ENCODE measurements at places on chromosomes 4 and X.

DNA sequence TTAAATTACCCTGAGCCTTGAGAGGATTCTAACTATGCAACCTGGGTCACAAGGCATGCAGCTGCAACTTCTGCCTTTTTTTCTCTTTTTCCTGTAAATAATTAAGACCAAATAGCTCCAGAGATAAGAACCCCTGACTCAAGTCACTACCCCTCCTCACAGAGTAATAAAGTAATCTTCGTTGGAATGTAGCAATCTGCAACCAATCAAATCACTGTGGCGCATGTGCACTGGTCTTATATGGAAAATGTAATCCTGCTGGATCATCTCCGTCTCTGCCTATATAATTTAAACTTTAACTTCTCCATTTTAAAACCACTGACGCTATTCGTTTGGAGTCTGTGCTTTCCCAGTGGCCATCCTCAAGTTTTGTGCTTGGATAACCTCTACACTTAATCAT lies 6.1 kb upstream of the EFHC2 start:
- no peak for DNase-seq

DNA sequence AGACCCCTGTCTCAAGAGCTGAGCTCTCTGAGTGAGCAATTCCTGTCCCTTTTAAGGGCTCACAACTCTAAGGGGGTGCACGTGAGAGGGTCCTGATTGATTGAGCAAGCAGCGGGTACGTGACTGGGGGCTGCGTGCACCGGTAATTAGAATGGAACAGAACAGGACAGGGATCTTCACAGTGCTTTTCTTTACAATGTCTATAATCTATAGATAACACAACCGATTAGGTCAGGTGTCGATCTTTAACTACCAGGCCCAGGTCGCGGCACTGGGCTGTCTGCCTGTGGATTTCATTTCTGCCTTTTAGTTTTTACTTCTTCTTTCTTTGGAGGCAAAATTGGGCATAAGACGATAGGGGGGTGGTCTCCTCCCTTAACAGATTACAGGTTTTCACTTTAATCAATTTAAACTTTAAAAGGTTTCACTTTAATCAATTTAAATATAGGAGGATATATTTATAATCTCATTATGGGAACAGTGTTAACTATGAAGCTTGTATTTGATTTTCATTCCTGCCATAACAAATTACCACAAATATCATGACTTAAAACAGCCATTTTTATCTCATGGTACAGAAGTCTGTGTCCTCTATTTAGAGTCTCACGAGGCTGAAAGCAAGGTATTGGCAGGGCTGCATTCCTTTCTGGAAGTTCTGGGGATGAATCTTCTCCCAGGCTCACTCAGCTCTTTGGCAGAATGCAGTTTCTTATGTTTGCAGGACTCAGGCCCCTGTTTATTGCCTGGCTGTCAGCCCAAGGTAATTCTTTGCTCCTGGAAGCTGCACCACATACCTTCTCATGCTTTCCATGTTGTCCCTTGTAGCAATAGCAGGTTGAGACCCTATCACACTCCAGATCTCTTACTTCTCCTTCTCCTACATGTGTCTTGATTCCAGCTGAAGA lies 5.2 kb downstream of the SPATA4 start:
- DNase-seq = no peak

DNA sequence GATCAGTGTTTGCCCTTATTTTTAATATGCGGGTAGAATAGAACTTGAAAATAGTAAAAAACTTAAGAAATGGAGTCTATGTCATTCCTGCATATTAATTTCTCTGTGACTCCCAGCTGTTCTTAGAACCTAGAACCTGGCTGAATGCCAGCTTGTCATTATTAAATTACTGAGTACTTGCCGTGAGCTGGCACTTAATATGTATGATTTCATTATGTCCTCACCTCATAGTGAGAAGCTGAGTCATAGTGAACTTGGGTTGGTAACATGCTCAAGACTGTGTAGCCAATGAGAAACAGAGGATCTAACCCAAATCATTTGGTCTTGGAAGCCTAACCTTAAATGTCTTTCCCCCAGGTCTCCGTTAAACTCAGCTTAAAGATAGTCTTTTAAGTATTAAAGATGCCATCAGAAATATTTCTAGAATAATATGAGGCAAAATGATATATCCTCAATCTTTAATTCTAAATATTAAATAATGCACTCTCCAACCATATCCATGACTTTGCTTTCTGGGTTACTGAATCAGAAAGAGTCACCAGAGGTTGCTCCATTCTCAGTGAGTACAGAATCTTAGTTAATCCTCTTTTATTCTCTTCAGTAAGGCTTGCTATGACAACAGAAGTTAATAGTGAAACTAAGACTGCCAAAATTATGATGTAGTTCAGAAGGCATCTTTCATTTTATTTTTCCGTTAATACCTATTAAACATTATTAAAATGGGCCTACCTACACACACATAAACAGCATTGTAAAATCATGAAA lies 58.6 kb upstream of the TLL1 start:
- DNase-seq = no peak

- no peak for DNase-seq
Measured at GRCh38 chrX:46635186-46635585, 61.6 kb downstream of the CHST7 start.

DNA sequence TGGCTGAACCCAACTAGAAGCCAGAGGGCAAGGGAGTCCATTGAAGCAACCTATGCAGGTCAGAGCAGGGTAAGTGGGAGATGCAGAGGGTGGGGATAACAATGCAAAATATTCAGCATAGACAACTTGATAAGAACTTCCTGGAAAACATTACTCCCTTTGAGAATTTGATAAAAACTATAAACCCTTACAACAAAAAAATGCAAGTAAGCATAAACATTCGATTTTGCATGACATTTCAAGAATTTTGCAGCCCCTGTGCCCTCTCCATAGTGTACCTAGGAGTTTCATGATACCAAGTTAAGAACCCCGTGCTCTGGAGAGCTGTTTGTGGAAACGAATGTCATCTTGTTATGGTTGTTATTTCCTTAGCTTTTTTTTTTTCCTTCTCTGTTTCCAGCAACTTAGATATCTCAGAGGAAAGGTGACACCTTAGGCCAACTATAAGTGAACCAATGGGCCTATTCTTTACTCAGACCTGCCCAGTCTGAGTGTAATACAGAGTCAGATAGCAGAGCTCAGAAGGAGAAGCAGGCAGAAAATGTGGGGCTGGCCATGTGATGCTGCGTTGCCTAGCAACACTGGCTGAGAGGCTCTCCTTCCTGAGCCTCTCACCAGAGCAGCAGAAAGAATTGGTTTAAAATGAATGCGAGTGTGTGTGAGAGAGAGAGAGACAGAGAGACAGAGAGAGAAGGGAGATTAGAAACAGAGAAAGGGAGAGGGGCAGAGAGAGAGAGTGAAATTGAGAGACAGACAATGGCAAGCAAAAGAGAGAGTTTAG lies 36.7 kb upstream of the GABRQ start:
- DNase-seq = no peak

DNA sequence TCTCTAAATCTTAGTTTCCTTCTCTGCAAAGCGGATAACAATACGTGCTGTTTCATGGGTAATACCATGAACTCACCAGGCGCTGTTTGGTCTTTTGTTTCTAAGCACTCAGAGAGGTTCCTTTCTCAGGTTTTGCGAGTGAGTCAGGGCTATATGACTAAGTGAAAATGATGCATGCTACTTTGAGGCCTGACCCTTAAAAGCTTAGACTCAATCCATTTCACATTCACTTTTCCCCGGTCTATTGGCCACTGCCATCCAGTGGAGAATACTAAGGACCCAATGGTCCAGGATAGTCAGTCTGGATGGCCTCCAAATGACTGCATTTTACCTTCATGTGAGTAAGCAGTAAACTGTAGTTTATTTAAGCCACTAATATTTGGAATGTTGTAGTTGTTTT lies 400.8 kb upstream of the SLIT2 start:
- DNase-seq = no peak

GRCh38 chrX:70234355-70234754 lies at the start of gene AWAT1:
TSS of gene AWAT1 (plus strand) at chrX:70234655. CDS start at chrX:70234696, 41 bp downstream.
- no peak for DNase-seq

- no peak for DNase-seq
Measured at GRCh38 chr4:39528061-39528465, 824 bp upstream of the UGDH start.

- DNase-seq = no peak
Measured at GRCh38 chr4:176433983-176434382, 114.2 kb downstream of the SPCS3 start.

DNA sequence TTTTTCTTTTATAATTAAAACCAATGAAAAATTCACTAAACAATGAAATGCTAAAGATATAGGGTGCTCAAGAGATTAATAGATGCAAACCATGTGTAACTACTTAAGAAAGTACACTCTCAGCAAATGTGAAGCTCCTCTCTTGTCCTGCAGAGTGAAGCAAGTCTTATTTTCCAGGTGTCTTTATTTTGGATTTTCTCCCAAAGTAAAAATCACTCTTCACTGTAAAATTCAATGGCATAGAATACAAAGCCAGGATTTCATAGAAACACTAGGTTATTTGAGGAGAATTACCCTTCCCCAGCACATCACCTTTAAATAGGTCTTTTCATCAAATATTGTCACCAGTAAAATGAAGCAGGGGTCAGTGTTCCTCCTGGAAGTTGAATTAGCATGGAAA lies 57.0 kb upstream of the GIMD1 start:
- no peak for DNase-seq

- DNase-seq = no peak
Measured at GRCh38 chr4:178745203-178745602, 1303.0 kb upstream of the AGA start.

DNA sequence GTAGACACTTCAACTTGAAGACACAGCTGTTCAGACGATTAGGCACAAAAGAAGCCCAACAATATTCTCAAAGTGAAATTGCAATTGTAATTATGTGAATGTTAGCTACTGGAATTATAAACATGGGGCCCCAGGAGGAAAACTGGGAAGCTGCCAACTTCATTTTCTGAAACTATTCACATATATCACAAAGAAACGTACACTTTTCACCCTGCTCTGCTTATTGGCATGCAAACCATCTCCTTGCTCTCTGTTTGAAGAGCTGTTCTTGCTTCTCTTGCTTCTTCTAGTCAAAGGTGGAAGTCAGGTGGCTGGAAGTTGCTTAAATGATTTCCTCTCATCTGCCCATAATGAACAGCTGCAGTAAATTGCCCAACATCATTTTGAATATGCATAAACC lies 320.1 kb downstream of the CFAP299 start:
- DNase-seq = no peak

GRCh38 chr4:22440999-22441398 lies 74.9 kb downstream of the ADGRA3 start:
- DNase-seq = no peak

DNA sequence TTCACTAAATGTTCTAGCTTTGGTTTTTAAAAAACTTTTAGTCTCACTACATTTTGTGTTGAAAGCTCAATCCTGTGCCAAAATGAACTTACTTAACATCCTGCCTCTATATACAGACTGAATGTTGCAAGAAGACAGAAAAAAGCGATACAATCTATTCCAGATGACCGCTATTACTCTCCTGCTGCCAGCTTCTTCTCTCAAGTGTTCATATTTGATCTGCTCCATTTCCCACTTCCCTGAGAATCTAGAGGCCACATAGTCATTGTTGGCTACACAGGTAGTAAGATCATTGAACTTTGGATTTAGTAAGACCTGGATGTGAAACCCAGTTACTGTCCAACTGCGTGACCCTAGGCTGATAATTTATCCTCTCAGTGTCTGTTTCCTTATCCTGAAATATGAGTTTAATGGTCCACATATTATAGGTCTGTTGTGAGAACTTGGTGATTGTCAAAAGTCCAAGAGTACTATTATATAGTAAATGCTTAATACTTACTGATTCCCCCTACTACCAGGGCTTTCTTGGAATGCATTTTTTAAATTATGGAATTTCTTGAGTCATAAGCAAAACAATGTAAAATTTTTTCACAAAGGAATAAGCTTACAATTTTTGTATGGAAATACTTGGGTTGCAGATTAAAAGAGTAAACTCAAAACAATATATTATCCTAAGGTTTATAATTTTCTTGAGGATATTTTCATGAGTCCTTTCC lies 976.8 kb upstream of the ADGRL3 start:
- DNase-seq = no peak

GRCh38 chr4:26468283-26468949 lies 21.9 kb downstream of the CCKAR start:
- DNase-seq = no peak

GRCh38 chr4:121198251-121198650 lies 34.1 kb upstream of the TNIP3 start:
- no peak for DNase-seq

GRCh38 chr4:171594293-171594692 lies 218.9 kb upstream of the GALNTL6 start:
- DNase-seq = no peak

- DNase-seq = no peak
Measured at GRCh38 chrX:39425124-39425806, 624.0 kb downstream of the MID1IP1 start.

- no peak for DNase-seq
Measured at GRCh38 chrX:70479247-70479921, 34.7 kb downstream of the DLG3 start.

GRCh38 chr4:150007512-150007911 lies 70.7 kb upstream of the DCLK2 start:
- no peak for DNase-seq

GRCh38 chrX:14697451-14697850 lies 168.1 kb downstream of the GLRA2 start:
- DNase-seq = peak; percentile 13

- no peak for DNase-seq
Measured at GRCh38 chr4:157223456-157223855, 2.9 kb downstream of the GRIA2 start.

GRCh38 chr4:47837094-47837907 lies 566 bp downstream of the CORIN start:
- DNase-seq = peak; percentile 65

GRCh38 chr4:152206185-152206584 lies 329.7 kb downstream of the FBXW7 start:
- DNase-seq = no peak

- DNase-seq = no peak
Measured at GRCh38 chr4:17911608-17912007, 100.8 kb downstream of the NCAPG start.

GRCh38 chr4:123345935-123346300 lies 50.7 kb upstream of the SPRY1 start:
- DNase-seq = no peak

DNA sequence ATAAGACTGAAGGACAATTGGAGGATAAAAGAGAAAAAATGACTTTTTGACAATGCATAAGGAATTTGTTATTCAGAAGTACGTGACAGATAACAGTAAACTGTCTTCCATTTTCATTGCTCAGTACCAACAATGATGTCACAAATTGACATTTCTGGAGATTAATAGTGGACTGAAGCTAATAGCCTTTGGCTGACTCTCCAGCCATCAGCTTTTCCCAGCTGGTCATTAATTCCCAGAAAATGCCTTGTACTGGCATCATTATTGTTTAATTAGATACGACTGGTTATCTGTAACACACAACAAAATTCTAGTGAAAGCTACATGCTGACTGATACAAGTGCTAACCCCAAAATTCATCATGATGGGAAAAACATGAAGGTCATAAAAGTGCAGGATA lies 147.9 kb upstream of the FGF13 start:
- DNase-seq = no peak

GRCh38 chr4:119172223-119172622 lies 36.6 kb downstream of the MYOZ2 start:
- no peak for DNase-seq

Data from DND-41 (cell line).